ENCODE measurements at places on chromosomes 3 and 15.

GRCh38 chr15:83322061-83322460 lies 37.6 kb upstream of the BNC1 start:
- no peak for ATAC-seq

DNA sequence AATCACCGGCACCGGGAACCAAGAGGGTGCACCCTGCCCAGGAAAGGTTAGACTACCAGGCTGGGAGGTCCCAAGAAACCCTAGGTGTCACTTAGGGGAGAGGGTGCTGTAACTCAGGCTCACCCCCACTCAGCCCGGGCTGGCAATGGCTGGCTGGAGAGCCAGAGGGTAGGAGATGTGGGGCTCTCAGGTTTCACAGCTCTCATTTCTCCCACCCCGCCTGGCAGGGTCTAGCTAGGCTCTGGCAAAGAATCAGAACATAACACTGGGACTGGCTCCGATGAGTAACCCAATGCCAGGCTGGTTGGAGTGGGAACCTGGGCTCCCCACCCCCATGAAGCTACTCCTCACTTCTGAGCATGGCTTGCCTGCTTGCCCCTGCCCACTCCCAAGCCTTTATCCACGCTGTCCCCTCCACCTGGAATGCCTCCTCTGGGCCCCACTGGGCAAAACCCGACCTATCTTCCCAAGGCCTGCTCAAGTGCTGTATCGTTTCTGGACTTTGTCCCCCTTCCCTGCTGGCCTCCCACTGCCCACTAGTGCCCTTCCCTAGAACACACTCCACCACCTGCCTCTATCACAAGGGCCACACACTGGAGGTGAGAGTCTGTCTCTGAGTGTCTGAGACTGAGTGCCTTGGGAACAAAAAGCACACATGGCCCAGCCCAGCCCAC lies 2.0 kb downstream of the CIB2 start:
- ATAC-seq = peak; percentile 35

DNA sequence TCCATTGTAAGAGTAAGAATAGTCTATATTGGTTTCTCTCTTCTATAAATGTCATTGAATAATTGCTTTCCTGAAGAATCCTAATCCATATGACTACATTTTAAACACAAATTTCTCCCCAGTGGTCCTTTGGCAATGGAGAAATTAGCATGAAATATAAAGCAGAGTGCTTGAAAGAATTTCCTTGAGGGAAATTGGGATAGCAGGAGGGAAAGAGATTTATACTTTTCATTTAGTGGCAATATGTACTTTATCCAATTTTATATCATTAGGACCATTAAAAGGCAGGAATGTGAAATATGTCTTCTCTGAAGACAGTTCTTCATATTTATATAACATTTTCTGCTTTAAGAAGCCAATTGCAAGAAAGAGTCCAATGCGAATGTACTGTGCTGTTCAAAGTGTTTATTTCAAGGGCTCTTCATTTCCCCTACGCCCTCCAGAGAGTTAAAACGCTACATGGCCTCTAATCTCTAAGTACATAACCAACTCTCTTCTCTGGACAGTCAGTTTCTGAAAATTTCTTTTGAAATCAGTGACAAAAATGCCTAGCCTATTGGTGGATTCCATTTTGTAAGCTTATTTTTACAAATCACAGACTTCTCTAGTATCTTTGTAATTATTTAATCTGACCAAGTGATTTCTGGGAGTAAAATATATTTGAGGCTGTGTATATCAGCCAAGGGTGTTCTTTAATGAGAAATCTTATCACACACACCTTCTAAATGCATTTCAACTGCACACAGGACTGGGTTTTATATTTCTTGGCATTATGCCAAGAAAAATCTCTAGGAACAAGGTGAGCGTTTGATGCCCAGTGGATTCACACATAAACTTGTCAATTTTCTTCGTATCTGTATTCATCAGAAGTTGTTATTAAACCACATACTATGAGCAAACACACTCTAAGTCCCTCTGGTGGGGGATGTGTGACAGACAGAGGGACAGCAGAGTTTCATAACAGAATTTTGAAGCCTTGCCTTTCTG lies 51.2 kb downstream of the KCNAB1 start:
- ATAC-seq = no peak

- no peak for ATAC-seq
These were observed 2.1 kb upstream of the EIF5A2 start for GRCh38 chr3:170910542-170910941.

GRCh38 chr3:126285369-126285768 lies 71.8 kb downstream of the KLF15 start:
- ATAC-seq = no peak

DNA sequence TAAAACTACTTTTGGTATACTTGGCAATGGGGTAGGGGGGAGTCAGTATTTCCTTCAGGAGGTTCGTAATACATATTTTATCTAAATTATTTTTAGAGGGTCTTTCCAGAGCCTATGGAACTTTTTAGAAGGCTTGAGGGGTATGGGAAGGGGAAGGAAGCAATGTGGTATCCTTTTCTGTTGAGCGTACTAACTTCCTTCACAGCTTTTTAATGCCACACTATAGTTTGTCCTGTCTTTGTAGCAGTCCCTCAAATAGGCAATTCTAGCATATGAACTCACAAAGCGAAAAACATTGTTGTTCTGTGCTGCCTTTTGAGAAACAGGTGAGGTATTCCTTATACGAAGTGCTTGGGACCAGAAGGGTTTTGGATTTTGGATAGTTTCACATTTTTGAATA lies 22.3 kb upstream of the P2RY13 start:
- no peak for ATAC-seq

DNA sequence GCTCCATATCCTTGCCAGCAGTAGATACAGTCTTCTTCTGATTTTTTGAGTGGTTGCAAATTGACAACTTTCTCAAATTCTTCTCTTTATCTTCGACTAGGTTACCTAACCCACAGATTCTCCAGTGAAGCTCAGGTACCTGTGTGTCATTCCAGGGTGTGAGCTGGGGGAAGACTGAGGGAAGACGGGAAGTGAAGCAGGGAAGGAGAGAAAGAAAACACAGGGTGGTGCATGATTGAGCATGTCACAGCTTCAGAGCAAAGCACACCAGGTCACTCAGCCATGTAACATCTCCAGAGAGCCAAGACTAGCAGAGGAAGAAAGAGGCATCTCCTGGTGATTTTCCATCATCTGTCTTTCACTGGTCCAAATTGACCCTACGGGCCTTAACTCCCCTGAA lies 67.2 kb downstream of the LSM3 start:
- no peak for ATAC-seq

- ATAC-seq = no peak
These were observed 39.1 kb downstream of the TKT start for GRCh38 chr3:53216723-53217122.

DNA sequence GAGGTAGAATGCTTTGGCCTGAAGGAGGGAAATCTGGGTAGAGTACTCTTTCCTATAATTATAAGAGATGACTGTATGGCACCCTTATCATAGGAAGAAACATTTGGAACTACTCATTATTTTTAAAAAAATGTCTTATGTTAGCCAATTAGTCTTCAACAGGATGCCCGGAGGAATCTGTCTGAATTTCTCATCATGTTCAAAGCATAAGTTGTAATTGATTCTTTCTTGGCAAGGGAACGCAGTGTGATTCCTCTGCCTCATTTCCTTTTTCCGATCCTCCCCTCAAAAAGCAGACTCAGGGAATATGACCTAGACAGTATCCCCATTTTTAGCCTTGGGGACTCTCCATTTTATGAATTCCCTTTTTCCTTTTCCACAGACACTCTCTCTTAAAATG lies 165.1 kb downstream of the IL5RA start:
- ATAC-seq = no peak

DNA sequence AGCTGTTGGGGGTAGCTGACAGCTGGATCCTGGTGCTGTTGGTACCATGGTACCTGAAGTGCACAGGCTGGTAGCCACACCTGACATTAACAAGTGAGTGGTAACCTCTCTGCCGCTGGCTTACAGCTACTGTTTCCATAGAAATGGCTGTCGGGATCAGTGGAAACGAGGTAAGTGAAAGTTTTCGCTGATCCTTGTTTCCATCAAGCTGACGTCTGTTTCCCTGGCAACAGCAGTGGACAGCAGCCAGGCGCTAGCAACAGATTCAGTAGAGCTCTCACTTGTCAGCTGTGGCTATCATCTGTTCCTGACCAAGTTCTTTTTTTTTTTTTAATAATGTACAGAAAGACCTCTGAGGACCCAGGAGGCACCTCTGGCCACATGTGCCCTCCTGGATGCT lies 166.2 kb downstream of the CHDH start:
- peak; percentile 61 for ATAC-seq

GRCh38 chr15:47184003-47184907 lies 533.0 kb upstream of the SEMA6D start:
- peak; percentile 78 for ATAC-seq

DNA sequence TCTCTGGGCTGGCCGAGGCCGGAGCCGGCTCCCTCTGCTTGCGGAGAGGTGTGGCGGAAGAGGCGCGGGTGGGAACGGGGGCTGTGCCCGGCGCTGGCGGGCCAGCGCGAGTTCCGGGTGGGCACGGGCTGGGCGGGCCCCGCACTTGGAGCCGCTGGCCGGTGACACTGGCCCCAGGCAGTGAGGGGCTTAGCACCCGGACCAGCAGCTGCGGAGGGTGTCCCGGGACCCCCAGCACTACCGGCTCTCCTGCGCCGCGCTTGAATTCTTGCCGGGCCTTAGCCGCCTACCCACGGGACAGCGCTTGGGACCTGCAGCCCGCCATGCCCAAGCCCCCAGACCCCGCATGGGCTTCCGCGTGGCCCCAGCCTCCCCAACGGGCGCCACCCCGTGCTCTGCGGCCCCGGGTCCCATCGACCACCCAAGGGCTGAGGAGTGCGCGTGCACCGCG lies 736.3 kb upstream of the ARRDC4 start:
- ATAC-seq = no peak

- no peak for ATAC-seq
These were observed 149.3 kb upstream of the ATP11B start for GRCh38 chr3:182644013-182644412.

DNA sequence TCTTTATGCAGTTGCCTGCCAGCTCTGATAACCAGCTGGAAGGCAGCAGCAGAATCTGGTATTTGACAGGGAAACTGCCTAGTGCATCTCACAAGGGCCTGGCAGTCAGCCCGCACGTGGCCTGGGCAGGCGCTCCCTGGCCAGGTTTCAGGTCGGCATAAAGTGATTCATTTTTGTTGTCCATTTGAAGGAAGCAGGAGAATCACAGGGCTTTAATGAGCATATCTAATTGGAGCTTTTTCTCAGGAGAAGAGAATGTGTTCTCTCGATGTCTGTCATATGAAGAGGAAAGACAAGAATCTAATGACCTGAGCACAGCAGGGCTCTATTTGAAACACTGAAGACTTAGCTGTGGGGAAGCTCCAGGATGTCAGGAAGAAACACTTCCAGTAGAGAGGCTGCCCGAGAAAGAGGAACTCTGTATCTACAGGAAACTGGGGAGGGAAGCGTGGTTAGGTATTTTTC lies 98.8 kb upstream of the MB21D2 start:
- ATAC-seq = peak; percentile 75

DNA sequence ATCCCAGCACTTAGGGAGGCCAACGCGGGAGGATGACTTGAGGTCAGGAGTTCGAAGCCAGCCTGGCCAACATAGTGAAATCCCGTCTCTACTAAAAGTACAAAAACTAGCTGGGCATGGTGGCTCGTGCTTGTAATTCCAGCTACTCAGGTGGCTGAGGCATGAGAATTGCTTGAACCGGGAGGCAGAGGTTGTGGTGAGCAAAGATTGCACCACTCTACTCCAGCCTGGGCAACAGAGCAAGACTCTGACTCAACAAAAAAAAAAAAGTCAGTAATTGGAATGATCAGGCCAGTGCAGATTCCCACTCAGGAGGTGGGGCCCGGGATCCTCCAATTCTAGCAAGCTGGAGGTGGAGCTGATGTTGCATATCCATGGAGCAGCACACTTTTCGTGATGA lies 5.6 kb downstream of the CFAP92 start:
- no peak for ATAC-seq

DNA sequence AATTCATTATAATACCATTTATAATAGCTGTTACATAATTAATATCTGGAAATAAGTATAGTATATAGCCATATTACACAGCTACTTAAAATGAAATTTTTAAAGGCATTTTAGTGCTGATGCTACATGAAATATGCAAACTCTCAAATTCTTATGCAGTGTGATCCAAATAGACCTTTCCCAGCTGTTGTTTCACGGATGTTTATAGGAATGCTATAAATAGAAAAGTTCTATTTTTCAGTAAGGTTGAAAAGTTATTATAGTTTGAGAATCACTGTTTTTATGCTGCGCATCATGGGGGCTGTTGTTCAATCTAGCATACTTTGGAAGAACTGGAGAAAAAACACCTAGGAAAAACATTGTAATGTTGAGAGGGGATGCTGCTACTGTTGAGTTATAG lies 147.7 kb upstream of the TRIM42 start:
- no peak for ATAC-seq

DNA sequence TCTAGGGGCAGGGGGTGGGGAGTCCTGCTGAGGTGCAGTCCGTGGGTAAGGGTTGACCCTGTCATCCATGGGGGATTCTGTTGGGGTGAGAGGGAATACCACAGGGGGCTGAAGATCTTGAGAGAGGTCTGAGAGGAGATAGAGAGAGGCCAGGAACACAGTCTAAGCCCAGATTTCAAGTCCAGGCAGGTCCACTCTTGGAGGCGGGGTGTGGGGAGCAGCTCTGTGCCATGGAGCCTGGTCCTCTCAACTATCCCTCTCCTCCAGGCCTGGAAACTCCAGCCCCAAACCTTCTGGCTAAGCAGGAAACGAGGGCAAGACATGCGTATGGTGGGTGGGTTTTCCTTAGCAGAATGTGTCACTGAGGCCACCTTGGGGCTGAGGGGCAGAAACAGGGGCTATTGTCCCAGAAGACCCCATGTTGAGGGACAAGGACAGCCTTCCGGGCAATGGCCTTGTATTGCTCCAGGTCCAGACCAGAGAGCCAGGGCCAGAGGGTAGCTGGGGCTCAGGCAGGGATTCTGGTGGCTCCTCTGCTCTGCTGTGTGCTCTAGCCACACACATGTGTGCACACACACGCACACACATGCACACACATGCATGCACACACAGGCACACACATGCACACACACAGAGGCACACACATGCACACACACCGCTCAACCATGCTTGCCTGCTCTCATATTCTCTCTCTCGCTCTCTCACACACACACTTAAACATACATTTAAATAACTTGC lies 48.6 kb upstream of the MAGEF1 start:
- ATAC-seq = peak; percentile 17

- ATAC-seq = no peak
These were observed 70.2 kb upstream of the GADL1 start for GRCh38 chr3:30964612-30965011.

GRCh38 chr3:73924048-73924447 lies 299.3 kb upstream of the PDZRN3 start:
- ATAC-seq = no peak

DNA sequence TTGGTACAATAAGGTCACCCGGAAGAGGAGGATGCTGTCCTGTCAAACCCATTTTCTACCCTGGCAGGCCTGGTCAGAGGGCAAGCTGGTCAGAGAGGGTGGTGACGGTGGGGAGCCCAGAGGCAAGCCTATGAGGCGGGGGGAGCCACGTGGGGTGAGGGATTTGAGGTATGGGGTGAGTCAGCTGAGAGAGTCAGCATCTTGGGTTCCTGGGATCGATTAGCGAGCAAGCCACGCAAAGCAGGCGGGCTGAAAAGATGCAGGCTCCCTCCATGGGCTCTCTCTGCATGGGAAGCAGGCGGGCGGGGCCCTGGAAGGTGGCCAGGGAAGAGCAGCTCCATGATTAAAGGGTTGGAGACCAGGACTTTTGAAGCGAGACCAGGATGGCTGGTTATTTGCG lies 48.1 kb downstream of the MAGEF1 start:
- 0 out of 3 replicates have a peak, but pooled peaks have one; percentile 15 for ATAC-seq
